ENCODE measurements at places on chromosomes 1 and 21.

- DNase-seq, result no peak
Observed at GRCh38 chr1:224894915-224895314, 34.6 kb upstream of the DNAH14 start.

DNA sequence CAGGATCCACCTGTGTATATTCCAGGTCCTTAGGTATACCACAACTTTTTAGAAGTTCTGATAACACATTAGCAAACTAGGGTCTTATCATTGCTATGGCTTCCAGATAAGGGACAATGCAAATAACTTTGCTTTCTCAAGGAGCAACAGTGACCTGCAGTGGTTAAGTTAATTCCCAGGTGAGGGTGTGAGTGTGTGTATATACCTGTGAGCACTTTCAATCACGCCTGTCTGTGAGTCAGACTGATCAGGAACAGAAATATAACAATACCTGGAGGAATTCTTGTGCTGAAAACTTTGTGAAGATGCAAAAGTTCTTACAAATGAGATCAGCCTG lies 317.0 kb downstream of the PAPPA2 start:
- DNase-seq, result no peak

GRCh38 chr1:215672482-215672881 lies 105.4 kb downstream of the KCTD3 start:
- no peak for DNase-seq

DNA sequence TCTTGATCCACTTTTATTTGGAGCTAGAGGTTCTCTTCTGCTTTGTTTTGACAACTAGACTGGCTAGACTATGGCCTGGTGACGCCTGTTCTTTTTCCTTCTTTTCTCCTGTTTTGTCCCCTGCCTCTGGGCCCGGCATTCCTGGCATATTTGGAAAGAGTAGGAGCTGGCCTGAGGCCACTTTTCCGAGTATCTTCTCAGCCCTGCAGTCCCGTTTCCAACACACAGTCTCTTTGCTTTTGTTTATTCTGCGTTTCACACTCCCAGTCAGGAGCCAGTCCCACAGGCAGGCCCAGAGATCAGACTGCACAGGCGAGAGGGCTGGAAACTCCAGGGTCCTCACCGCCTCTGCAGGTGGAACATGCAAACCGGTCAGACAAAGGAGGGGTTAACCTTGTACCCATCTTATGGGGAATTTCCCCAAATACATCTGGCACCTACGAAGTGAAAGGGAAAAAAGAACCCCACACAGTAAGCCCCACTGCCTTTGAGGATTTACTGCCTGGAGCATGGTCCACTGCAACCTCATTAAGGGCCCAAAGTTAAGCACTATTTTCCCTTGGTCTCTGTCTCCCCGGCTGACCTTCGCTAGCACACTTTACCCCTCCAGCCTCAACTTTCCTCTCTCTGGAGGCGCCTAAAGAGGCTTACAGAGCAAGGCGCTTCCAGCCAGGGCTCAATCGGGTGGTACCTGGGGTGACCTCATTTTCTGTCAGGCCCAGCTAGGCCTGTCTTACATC lies 141.1 kb downstream of the TOMM20 start:
- no peak for DNase-seq

- DNase-seq, result no peak
Observed at GRCh38 chr1:172679000-172679772, 20.3 kb downstream of the FASLG start.

DNA sequence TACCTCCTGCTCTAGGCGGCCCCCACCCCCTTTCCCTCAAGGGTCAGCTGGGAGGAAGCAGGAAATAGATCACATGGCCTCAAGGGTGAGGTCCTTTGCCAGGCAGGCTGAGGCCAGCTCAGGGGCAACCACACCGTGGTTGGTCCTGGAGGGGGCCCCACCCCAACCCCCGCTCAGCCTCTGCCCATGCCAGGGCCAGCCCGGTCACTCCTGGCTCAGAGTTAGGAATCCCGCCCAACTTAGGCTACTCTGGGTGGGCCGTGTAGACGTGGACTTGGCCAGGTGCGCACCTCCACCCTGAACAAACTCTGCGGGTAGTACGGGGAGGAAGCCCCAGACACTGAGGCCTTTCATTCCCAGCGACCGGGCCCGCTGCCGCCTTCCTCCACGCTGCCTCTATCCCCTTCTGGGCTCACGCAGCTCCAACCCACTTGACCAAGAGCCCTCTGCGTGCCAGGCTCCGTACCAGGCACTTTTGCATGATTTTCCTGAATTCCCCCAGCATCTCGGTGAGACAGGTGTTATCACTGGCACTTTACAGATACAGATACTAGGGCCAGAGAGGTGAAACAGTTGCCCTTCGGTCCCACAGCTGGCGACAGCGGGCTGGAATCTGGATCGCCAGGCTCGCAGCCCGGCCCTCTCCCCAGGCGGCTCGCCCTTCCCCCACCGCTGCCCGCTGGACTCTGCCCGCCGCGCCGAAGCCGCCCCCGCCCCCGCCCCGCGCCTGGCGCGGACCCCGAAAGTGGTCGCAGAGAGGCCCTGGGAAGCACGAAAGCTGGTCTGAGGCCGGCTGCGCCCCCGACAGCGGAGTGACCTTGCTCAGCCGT lies 769 bp downstream of the GALE start:
- peak; percentile 34 for DNase-seq

DNA sequence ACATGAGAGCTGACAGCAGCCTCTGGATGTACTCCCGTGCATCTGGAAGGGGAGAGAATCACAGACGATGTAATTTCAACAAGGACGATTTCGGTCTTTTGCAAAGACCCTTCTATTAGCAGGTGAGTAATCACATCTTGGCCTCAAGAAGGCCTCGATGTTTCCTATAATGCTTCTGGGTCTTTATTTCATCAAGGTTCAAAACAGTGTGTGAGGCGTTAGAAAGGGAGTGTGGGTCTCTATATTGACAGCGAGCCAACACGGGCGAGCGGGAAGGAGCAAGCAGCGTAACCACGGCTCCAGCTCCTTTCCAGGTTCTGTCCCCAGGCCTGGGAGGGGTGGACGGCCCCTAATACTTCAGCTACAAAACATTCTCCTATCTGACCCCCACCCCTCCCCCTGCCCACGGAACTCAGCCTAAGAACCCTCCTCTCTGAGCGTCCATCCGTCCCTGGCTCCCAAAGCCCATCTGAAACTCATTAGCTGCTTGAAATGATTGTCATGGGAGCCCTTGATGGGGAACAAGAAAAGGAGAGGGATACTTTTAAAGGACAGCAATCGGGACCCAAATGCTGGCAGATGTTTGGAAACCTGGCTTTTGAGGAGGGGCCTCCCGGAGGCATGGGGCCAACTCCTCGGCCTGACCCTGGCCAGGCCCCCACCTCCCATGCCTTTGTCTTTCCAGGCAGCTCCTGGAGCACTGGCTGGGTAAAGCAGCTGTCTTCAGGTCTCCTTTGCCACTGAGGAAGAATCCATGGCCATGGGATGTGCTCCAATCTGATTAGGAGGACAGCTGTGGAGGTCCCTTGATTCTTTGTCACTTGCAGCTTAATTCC lies 250.8 kb downstream of the FOXD2 start:
- DNase-seq, result no peak

DNA sequence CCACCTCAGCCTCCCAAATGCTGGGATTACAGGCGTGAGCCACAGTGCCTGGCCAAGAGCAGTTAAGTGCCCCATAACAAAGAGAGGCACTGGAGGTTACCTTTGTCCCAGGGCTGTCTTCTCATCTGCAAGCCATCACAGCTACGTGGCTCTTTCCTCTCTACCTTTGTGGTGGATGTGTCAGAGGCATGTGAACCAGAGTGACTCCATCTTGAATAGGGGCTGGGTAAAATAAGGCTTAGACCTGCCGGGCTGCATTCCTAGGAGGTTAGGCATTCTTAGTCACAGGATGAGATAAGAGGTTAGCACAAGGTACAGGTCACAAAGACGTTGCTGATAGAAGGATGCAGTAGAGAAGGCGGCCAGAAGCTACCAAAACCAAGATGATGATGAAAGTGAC lies 59.4 kb upstream of the POU2F1 start:
- no peak for DNase-seq

DNA sequence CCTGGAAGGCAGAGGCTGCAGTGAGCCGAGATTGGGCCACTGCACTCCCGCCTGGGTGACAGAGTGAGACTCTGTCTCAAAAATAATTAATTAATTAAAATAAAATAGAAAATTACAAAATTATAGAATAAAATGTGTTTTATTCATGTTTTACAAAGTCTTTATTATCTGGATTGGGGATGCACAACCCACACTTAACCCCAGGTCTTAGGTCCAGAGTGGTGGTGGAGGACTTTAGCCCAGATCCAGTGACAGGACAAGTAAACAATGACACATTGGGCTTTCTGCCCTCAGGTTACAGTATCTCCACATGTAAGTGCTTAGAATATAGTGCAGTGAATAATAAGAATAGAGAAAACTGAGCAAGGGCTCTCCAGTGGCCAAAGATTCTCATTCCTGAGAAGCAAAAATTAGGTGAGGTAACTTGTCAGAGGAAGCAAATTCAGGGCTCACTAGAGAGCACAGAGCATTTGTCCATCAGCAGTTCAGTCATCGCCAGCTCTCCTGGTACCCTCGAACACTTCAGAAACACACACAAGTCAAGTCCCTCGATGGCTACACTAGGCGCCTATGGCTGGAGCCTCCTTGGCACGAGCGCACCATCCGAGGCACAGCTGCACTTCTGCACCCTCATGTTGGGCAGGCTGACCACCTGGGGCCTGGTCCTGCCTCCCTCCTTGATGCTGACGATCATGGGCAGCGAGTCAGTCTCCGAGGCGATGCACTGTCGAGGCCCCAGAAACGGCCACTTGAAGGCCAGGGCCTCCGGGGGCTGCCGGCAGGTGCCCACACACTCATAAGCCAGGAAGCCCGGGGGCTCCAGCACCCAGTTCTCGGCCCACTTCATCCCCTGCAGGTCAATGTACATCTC lies 2.6 kb downstream of the LEFTY1 start:
- DNase-seq, result no peak

GRCh38 chr1:28855469-28855951 lies 43.5 kb downstream of the OPRD1 start:
- DNase-seq, result no peak

GRCh38 chr1:36628804-36629203 lies 146.1 kb upstream of the CSF3R start:
- no peak for DNase-seq

DNA sequence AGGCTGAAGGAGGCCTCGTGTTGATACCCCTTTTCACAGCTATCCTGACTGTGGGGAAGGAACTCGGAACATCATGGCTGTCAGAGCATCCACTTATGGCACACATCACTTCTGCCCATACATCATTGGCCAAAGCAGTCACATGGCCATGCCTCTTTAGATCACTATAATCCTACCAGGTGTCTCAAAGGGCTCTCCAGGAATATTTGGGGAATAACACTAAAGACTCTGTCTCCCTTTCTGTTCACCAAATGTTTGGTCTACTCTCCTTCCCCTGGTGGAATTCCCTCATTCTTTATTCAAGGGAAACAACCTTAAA lies 3.0 kb upstream of the JUN start:
- no peak for DNase-seq

GRCh38 chr1:235952950-235953615 lies 86.4 kb upstream of the LYST start:
- DNase-seq, result no peak

- no peak for DNase-seq
Observed at GRCh38 chr1:14929547-14930246, 223.8 kb upstream of the TMEM51 start.

- no peak for DNase-seq
Observed at GRCh38 chr1:61626816-61627215, 98.1 kb downstream of the TM2D1 start.

DNA sequence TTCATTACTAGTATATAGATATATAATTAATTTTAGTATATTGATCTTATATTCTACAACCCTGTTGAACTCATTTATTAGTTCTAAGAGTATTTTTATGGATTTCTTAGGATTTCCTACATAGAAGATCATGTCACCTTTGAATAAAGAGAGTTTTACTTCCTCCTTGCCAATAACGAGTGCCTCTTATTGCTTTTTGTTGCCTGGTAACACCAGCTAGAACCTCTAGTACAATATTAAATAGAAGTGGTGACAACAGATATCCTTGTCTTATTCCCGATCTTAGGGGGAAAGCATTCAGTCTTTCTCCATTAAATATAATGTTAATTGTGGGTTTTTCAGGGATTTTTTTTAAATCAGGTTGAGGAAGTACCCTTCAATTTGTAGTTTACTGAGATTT lies 40.8 kb downstream of the WNT2B start:
- DNase-seq, result no peak
